ENCODE measurements at places on chromosomes 3 and 15.

GRCh38 chr3:193944518-193944884 lies 191.4 kb upstream of the HES1 start:
- DNase-seq, result no peak

DNA sequence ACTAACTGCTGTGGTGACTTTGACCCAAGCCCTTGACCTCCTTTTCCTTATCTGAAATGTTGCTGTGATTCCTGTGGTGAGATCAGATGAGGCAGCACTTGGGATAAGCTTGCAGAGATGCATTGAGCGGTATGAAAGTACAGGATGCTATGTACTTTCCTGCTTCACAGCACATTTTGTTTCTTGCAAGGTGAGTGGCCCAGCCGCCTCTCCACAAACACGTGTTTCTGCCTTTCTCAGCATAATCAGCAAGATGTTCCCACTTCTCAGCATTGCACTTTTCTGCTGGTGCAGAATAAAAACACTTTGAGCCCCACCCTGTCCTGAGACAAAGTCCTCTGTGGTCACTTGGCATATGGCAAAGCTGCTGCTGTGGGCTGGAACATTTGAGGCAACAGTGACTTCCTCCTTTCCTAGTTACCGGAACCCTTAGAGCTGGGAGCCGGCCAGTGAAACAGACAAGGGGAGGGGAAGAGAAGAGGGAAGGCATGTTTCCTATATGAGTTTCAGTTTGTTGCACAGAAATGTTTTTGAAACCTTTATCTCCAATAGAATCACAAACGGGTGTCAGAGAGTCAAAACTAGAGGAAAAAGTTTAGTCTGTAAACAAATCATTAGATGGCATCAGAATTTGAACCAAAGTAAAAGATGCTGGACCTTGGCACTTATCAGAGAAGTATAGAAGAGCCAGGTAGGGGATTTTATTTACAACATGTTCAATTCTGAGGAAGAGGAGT lies 5.0 kb downstream of the NUDT16 start:
- no peak for DNase-seq

- no peak for DNase-seq
Measured at GRCh38 chr3:175512700-175513099, 653.6 kb downstream of the NAALADL2 start.

GRCh38 chr3:141059816-141060215 lies 8.7 kb downstream of the SPSB4 start:
- DNase-seq, result no peak

Measured in stimulated activated CD8-positive, alpha-beta memory T cell treated with anti-CD3 and anti-CD28 coated beads, Interleukin-15, amount 100 ng/mL, for 1 hour (primary cell).